ENCODE measurements at places on chromosomes 12 and 14. TPM values are rescaled to one million over a fixed set of nuclear protein-coding genes. Genes with fewer than 3 reads are reported as not detected.

GPRC5D gene
- 0.84 TPM for total RNA-seq

DNA sequence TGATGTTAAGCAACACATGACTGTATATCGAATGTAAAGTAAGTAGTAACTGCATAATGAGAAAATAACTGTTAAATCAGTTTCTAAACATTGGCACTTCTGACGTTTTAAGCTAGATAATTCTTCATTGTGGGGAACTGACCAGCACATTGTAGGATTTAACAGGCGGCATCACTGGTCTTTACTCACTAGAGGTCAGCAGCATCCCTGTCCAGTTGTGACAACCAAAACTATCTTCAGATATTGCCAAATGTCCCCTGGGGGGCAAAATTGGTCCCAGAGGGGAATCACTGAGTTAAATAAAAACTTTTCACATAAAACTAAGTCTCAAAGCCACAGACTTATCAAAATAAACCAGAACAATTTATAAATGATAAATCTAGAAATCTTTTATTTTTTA, 65.3 kb downstream of the BLTP3B start:
- no peak for DNase-seq

IQSEC3 gene
- 0.83 TPM for total RNA-seq

RITA1 gene
- total RNA-seq, result 17.8 TPM

KCNH3 gene
- 0.66 TPM for total RNA-seq

KERA gene
- not detected for total RNA-seq

All from esophagus muscularis mucosa (tissue), 4 donors.